T-helper 1 cell (primary cell): ENCODE measurements at places on chromosomes 7 and 10.

DNA sequence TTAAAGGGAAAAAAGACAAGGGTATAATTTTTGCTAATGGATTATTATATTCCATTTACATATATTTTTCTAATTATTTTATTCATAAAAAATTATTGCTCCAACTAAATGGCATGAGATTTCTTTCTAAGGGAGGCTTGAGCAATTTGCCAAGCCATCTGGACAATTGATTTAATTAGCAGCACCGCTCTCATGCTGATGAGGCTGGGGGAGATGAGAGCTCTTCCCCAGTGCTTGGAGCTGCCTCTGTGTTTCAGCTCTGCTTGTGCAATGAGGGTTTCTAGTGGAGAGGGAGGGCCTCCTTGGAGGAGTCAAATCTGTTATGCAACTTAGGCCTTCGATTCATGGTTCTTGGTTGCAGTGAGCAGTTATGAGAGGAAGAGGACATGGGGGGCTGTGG lies 574.3 kb downstream of the TCERG1L start:
- no peak for DNase-seq

DNA sequence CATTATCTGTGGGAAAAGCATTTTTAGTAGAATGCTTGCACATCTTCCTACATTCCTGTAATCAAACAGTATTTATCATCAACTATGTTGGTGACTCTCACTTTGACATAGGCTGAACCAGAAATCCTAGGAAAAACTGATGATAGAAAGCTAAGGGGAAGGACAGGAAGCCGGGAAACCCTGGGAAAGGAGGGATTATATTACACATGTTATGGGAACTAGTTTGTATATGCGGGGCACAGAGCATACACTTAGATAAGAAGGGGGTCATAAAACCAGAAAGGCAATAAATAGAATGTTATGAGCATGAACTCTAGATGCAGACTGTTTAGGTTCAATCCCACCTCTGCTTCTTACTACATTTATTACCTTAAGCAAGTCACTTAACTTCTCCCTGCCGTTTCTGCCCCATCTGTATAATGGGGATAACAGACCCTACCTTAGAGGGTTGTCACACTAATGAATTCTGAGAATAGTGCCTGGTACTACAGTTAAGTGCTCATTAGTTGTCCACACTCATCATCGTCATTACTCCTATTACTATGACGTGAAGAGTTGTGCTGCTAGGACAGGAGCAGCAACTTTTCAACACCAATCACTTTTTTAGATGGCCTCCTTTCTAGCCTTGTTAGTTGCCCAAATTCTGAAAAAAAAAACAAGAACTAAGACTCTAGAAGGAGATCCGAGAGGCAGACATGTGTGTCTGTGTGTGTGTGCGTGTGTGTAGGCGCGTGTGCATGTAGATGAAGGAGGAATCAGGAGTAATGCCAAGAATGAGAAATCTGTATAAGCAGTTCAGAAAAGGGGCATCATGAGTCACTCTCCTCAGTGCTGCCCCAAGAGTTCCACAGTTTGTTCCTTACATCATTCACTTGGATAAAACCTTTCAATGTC lies 52.2 kb downstream of the KMT2C start:
- no peak for DNase-seq

- no peak for DNase-seq
These were observed 20.6 kb upstream of the PSMG3 start for GRCh38 chr7:1590476-1590875.

GRCh38 chr10:311901-312665 lies 176.8 kb downstream of the ZMYND11 start:
- no peak for DNase-seq

DNA sequence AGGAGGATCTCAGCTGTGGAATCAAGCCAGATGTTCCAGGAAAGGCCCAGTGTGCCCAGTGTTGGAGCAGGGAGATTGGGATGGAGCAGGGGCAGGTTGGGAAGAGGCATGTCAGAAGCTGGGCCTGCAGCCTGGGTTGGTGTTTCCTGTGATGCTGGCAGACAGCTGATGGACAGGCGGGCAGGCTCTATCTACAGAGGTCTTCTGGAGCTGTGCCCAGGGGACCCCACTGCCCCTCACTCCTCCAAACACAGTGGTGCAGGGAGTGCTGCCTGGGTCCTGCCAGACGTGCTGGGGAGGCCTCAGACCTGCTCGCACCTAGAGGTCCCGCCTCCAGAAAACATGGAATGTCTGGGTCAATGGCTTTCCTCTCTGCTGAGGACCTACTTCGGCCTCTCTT lies 182.9 kb upstream of the TCERG1L start:
- no peak for DNase-seq

DNA sequence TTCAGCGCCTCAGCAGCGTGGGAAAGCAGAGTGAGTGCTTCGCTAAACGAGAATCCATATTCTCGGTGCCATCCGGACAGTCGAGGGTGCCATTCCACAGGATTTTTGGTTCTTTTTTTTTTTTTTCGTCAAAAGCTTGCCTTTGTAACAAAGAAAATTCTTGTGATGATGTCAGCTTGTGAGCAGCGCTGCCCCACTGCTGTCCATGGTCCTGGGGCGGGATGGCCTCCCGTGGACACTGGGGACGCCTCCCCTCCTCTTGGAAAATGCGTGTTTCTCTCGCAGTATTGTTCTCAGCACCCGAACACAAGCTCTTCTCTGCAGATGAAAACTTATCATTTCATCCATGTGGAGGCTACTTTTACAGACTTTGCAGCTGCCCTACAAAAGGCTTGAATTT lies 477.4 kb downstream of the TCERG1L start:
- DNase-seq, result no peak

- DNase-seq, result no peak
These were observed 32.3 kb downstream of the ATRNL1 start for GRCh38 chr10:115125505-115125904.

- no peak for DNase-seq
These were observed 37.2 kb downstream of the EXOC4 start for GRCh38 chr7:133290041-133290440.

DNA sequence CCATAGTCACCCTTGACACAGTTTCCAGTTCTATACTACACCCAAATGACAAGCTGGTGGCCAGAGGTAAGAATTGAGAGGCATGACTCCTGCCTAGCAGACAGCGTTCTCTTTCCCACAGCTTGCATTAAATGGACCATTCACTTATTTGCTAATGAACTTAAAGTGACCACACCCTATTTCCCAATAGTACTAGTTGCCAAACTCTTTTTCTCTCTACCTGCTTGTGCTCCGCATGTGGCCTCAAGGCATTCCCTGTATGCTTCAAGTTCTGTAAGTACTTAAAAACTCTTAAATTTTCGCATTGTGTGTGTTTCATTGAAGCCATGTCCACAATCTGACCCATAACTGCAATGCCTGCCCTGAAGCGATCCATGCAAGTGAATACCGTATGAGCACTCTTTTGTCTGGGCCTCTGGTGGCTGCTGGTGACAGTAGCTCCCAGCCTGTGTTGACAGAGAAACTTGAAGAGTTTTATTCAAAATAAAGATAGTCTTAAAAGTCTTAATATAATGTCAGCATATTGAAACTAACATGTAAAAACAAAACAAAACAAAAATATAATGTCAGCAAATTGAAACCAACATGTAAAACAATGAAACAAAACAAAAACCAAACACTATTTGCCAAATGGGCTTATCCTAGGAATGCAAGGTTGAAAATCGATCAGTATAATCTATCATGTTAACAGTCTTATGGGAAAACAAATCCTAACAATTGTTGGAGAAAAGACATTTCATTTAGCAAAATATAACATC lies 73.6 kb downstream of the CCSER2 start:
- no peak for DNase-seq

GRCh38 chr10:51875610-51876009 lies 176.2 kb upstream of the CSTF2T start:
- no peak for DNase-seq

DNA sequence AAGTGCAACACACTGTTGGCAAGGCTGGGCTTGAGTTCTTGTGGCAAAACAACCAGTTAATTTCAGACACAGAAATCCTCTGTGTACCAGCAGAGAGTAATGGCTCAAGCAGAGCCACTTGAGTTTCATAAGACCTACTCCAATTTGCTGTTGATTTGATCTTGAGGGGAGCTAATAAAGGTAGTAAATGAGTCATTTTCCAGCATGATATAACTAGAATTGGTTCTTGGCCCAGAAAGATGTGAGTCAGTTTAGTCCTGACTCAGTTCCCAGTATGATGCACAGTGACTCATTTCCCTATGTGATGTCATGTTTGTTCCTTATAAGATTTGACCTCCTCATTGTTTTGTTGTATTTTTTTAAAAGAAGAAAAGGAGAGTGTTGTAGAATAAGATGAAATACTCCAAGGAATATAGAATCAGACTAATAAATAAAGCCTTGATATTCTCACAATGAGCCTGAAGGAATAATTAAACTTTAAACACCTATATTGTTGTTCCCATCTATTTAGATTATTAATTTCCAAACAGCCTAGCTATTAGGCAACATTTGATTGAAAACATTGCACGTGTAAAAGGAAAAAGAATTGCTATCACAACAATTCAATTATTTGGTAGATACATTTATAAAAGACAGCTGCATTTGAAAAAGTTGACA lies 186.2 kb downstream of the REEP3 start:
- DNase-seq, result no peak

GRCh38 chr7:67661-68395 lies 124.5 kb upstream of the FAM20C start:
- DNase-seq, result no peak

GRCh38 chr7:103941976-103942375 lies 47.5 kb downstream of the RELN start:
- DNase-seq, result no peak

DNA sequence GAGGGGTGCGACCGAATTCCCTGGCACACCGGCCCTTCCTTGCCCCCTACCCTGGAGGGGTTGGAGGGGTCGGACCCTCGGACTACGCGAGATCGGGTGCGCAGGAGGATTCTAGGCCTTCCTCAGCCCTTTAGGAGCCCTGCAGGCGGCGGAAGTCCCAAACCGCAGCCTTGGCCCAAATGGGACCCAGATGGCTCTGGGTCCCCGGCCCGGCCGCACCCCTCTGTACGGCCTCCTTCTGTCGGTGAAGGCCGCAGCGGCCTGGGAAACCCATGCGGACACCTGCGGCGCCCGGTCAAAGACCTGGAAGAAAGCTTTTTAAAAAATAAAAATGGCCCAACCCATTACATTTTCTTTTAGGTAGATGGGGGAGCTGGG lies 2.4 kb upstream of the VAX1 start:
- DNase-seq, result no peak

GRCh38 chr7:152144557-152145245 lies 119.2 kb downstream of the GALNT11 start:
- no peak for DNase-seq

GRCh38 chr7:5596046-5596895 lies 172.6 kb upstream of the TNRC18 start:
- DNase-seq, result no peak

- no peak for DNase-seq
These were observed 58.3 kb upstream of the GJD4 start for GRCh38 chr10:35546824-35547225.

- no peak for DNase-seq
These were observed 37.6 kb downstream of the ANK3 start for GRCh38 chr10:60352105-60352504.

- no peak for DNase-seq
These were observed 19.7 kb upstream of the PON2 start for GRCh38 chr7:95454438-95455045.

DNA sequence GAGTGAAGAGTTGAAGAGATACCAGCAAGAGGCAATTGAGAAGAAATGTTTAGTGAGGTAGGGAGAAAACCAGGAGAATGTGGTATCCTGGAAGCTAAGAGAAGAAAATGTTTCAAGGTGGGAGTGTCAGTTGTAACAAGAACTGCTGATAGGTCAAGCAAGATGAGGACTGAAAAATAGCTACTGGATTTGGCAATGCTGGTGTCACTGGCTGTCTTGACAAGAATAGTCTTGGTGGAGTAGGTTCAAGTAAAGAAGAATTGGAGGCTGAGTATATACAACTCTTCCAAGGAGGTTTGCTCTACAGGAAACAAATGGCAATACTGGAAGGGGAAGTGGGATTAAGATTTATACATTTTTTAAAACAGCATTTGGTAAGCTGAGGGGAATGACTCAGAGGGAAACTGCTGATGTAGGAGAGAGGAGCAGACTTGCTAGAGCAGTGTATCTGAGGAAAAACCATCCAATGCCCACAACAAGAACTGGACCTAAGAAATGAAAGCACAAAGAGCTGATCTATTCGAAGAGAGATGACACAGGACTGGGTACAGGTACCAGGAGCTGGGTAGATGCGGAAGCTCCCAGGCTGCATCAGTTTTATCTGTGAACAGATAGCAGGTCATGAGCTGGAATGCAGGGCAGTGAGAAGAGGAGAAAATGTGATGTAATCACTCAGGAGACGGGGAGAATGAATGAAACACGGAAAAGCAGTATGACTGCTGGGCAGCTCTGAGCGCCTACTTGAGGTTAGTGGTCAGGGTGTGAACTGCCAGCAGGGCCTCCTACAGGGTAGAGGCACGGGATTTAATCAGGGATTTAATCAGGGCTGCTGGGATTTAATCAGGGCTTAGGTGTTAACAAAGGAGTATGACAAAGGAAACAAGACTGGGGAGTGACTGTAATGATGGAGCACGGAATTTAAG lies 34.5 kb downstream of the FAM25A start:
- DNase-seq, result no peak

- no peak for DNase-seq
These were observed 22.8 kb upstream of the PNLIP start for GRCh38 chr10:116522803-116523381.

- DNase-seq, result no peak
These were observed 31.6 kb downstream of the KNDC1 start for GRCh38 chr10:133191651-133192050.

DNA sequence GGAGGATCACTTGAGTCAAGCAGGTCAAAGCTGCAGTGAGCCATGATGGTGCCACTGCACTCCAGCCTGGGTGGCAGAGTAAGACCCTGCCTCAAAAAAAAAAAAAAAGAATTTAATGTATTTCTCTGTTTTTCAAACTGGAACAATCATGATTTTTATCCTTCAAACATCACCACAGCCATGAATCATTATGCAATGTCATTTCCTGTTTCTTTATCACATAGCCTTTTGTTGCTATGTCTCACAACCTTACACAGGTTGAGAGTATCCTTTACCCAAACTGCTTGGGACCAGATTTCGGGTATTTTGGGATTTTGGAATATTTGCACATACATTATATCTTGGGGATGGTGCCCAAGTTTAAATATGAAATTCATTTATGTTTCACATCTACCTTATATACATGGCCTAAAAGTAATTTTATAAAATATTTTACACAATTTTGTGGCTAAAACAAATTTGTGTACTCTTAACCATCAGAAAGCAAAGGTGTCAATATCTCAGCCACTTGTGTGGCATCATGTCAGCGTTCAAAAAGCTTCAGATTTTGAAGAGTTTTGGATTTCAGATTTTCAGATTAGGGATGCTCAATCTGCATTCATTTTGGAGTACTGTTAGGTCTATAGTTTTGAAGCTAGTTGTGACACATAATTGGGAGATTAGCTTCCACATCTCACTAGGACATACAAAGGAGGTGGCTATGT lies 8.2 kb downstream of the NT5C3A start:
- no peak for DNase-seq

DNA sequence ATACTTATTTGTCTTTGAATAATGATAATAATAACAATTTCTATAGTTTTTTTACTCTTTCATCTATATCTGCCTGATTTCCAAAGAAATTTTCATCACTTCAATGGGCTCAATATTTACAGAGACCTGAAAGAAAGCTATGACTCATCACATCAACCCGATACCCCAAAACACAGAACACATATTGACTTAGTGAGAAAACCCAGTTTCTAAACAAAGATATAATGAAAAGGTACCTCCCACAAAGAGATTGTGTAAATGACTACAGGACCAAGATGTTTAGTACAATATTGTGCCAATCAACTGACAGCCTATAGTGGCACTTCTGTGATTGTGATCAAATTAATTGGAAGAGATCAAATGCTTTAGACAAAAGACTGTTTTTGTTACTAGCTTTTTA lies 133.9 kb downstream of the PCDH15 start:
- no peak for DNase-seq
